D341Med (cell line): ENCODE measurements at places on chromosomes 12 and 14.

GRCh38 chr12:23729359-23729758, 220.1 kb downstream of the SOX5 start:
- no peak for DNase-seq

DNA sequence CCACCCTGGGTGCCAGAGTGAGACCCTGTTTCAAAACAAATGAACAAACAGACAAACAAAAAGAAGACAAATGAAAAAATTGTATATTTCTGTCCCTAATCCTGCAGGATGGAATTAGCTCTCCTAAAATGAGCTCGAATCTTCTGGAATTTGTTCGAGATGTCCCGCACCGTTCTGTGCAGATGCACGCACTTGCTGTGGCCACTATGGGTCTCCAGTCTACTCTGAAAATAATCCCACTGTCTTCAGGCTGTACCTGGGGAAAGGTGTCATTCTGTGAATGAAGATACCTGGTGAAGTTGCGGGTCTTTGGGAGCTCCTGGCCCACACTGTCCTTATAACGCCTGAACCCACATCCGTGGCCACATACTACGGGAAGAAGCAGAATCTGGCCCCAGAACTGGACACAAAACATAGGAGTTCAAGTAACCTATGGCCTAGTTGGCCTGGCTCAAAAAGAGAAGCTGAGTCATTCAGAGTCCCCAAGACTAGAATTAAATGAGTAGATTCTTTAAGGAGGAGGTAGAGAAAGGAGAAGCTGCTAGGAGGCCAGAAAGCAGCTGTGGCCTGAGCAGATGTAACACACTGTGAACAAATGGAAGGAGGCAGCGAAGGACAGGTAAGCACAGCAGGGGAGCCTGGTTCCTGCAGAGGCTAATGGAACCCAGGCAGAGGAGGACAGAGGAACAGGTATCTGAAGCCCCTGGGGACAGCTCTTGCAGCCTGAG, 108.6 kb downstream of the FOXN3 start:
- DNase-seq: no peak

DNA sequence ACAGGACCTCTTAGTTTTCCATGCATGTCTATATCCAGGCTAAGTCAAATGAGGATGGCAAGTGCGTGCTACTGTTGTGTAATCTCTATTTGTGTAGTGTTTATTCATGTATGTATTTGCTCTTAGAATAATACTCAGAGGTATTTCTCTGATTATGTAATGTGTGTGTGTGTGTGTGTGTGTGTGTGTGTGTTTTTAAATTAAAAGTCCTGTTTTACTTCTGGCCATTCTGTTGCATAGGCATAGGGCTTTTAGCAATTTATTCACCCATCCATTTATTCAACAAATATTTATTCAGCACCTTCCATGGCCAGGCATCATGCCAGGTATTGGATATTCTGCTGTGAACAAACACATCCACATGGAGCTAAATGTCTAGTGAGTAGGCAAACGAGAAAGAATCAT, 63.5 kb downstream of the PELI2 start:
- DNase-seq: no peak

- DNase-seq: no peak
Measured at GRCh38 chr14:72099566-72099965, 167.3 kb downstream of the RGS6 start.

- no peak for DNase-seq
Measured at GRCh38 chr12:121889274-121889624, 659 bp downstream of the PSMD9 start.

GRCh38 chr12:91496337-91496736, 313.7 kb upstream of the DCN start:
- no peak for DNase-seq

- no peak for DNase-seq
Measured at GRCh38 chr14:79571366-79571765, 639.9 kb downstream of the DIO2 start.

GRCh38 chr14:94377866-94378470, 10.4 kb downstream of the SERPINA1 start:
- DNase-seq: no peak

DNA sequence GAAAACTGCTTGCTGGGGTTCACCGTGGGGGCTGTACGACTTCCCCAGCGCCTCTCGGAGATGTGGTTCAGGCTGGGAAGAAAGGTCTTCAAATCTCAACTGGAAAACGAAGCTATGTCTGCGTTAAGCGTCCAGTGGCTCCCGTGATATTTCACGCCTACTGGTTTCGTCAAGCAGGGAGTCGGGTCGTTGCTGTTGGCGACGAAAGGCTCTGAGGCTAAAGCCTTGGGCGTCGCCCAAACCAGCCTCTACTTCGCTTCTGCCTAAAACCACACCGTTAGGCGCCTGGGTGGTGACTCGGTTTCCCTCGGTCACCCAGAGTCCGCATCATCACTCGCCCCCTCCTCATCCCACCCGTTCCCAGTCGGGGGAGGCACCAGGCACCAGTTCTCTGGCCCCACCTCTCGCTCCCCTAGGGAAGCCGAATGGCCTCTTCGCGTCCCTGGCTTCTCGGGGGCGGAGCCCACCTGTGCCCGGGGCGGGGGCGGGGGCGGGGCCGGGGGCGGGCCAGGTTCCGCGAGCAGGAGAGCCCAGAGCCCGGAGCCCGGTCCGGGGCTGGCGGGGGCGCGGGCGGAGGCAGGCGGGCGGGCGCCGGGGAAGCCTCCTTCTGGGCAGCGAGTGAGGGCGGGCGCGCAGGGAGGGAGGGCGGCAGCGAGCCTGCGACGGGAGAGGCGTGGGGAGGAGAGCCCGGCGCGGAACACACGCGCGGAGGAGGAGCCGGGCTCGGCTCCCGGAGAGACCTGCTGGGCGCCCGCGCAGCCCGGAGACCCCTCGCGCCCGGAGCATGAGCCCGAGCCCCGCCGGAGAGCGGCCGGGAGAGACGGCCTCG, at the start of gene B4GALNT3:
B4GALNT3 (plus strand) TSS at position 510 of the 829 bp plus-strand sequence. CDS start 438 bp downstream, outside the sequence.
- DNase-seq: peak; percentile 84
